ENCODE measurements at places on chromosomes 4 and X.

DNA sequence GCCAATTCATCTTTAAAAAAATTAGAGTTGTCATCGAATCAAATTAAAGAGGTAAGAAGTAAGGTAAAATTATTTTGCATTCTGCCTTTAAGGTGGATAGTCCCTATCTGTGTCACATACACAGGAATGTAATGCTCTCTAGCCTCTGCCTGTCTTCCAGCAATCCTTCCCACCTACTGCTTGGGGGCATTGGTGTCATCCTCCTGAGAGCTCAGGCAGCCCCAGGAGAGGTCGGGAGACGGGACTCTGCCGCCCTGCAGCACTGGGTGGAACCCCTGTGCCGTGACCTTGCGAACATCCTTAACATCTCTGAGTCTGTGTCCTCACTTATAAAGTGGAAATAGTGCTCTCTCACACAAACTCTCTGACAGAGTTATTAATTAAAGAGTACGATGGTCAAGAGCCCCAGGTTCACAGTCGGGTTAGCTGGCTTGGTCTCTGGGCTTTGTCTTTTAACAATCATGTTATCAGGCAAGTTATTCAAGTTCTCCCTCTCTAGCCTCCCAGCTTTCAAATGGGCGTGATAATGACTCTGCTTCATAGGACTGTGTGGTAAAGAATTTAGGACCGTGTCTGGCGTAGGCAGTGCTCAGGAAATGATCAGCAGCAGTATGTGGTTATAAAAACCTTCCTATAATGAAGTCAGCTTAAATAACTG is 10.2 kb downstream of the TLR3 start:
- no peak for DNase-seq

- no peak for DNase-seq
These were observed 49.6 kb downstream of the UGT2A2 start for GRCh38 chr4:69589884-69590283.

- no peak for DNase-seq
These were observed 39.2 kb upstream of the TLR3 start for GRCh38 chr4:186029571-186030398.

DNA sequence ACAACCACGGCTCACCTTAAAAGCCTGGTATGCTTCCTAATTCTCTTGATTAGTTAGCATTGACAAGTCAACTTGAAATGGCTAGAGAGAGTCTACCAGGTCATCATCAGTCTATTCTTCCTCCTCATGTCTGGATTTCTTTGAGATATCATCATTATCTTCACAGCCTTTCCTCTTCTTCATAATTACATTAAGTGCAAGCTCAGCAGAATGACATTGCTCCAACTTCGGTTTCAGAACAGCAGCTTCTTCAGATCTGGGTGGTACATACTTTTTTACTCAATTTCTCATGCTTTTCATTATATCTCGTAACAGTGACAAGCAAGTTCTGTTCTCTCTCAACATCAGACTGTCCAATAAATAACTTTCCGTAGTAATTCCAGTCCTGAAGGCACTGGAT is 337.5 kb upstream of the TENM3 start:
- no peak for DNase-seq

GRCh38 chr4:48296365-48296764 is 26.7 kb upstream of the TEC start:
- DNase-seq, result no peak

- no peak for DNase-seq
These were observed 46.0 kb upstream of the CLNK start for GRCh38 chr4:10730590-10730989.

GRCh38 chr4:971666-972500 is 1.5 kb downstream of the DGKQ start:
- DNase-seq, result no peak

DNA sequence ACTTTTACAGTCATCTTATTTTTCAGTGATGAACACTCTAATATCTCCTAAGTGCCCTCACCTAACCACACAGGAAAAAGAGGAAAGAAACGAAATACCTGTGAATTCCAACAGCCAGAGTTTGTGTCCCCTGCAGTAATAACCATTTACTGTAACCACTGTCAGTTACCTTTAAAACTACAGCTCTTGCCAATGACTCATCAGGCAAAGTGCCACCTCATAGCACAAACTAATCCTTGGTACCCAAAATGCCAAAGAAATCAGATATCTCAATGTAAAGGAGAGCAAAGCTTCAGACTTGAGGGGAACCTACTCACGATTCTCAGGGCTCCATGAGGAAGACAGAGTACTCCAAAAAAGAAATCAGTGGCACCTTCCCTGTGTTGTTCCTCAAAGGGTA is 146.5 kb downstream of the NDST3 start:
- DNase-seq, result no peak

DNA sequence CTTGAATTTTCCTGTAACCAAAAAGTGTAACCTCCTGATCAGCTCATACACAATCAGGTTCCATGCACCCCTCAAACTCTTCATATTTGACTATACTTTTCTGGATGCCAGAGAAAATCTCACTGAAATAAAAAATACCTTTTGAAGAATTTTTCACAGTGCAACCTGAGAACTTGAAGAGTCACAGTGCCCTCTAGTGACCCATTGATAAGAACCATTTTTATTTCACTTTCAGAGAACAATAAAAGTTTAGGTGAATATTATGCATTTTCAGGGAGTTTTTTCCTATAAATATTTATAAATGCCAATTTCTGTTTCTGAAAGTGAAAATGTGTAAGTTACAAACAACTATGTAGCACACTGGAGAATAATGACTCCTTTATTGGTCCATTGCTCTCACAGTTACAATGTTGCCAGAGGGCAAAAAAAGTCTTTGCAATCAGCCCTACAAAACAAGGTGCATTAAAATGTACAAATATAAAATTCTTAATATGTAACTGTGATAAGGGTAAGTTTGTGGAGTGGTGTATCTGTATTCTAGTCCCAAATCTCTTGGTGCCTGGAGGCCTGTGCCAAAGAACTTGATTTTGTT is 153.6 kb upstream of the INTU start:
- peak; percentile 16 for DNase-seq

- no peak for DNase-seq
These were observed 53.0 kb downstream of the POF1B start for GRCh38 chrX:85326234-85327059.
